ENCODE measurements at places on chromosomes 5 and 9.

GRCh38 chr5:17879276-17879675, 245.0 kb downstream of the TAF11L14 start:
- no peak for DNase-seq

- DNase-seq: no peak
These were observed 317.6 kb downstream of the FBXL17 start for GRCh38 chr5:108064302-108064701.

DNA sequence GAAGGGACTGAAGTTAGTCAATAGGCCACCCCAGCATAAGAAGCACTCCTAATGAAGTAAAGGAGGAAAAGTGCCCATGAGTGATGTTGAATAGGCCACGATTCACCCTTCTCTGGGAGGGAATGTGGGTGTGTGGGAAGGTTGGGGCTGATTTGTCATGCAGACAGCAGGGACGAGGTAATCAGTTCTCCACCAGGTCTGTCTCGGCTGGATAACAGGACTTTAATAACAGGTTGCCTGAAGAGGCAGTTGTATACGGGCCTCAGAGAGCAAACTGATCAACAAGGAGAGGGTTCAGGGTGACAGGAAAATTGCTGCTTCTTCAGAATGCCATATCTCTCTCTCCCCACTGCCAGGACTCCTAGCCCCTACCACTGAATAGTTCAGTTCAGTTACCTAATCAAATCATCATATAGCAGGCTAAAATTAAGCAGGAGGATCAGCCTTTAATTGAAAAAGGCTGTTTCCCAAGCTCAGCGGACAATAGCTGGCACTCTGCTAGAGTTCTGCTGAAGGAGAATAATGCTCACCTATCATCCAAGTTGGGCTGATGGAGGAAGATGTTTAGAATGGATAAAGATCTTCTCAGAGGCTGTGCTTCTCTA, 43.6 kb upstream of the SMIM32 start:
- no peak for DNase-seq

DNA sequence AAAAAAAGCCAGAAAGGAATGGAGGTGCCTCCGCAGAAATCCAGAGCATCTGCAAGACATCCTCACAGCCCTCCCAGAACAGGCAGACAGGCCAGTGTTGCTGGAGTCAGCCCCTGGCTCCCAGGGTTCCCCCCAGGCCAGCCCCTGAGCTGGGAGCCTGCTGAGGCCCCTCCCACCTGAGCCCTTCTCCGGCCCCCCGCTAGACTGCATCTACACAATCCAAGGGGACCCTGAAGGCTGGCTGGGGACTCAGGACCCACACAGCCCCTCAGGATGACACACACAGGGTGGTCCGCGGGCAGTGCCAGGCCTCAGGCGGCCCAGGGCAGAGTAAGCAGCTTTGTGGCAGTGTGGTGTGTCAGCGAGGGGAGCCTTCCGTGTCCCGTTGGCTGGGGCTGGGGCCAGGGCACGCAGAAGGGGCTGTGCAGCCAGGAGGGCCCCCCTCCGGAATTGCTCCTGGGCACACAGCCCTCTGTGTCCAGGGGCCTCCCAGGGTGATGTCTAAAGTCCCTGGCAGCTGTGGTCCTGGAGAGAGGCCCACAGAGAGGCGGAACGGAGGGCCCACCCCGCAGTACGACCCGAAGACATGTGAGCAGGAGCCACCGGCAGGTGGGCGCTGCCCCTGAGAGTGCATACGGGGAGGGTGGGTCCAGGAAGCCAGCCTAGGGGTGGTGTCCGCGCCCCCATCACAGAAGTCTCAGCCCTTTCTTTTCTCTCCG, 2.9 kb downstream of the TMEM250 start:
- no peak for DNase-seq

DNA sequence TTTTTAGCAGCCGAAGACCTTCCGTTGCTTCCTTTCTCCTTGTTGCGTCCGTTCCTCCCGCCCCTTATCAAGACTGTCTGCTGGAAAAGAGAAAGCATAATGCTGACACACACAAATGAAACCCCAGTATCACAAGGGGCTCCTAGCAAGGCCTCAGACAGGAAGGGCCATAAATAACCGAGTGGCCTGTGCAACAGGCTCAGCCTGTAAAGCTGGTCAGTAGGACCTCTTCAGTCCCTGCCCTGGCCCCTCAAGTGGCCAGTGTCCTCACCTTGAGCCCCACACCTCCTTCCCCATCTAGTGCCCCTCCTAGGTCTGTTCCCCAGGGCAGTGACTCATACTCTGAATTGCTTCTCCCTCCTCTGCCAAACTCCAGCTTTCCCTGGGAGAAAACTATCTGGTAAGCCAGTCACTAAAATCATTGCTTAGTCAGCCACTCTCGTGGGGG, 174.6 kb upstream of the IL12B start:
- DNase-seq: no peak

GRCh38 chr5:80034962-80035821, at the start of gene THBS4:
Gene THBS4 (plus strand): TSS chr5:80035348. CDS start chr5:80035538, 190 bp downstream.
- no peak for DNase-seq

GRCh38 chr9:104301755-104302154, 202.3 kb upstream of the OR13F1 start:
- DNase-seq: no peak

- no peak for DNase-seq
These were observed 78.4 kb upstream of the DAB2 start for GRCh38 chr5:39503155-39503554.

GRCh38 chr5:35926389-35927051, 11.9 kb downstream of the CAPSL start:
- DNase-seq: peak; percentile 78

DNA sequence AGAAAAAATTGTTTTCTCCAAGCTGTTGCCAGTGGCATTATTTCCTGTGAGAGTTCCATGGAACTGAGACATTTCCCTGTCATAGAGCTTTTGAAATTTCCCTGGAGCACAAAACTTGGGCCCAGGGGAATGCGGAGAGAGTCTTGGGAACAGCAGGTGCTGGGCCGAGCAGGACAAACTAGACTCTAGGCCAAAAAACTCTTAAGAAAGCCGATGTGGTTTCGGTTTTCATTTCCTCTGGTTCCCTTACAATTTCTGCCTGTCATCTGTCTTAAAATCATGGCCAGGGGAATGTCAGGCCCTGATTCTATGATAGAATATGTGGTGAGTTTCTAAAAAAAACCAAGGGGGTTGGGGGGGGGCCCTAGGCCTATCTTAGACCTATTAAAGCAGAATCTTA, 4.6 kb downstream of the SLC35A4 start:
- peak; percentile 39 for DNase-seq

DNA sequence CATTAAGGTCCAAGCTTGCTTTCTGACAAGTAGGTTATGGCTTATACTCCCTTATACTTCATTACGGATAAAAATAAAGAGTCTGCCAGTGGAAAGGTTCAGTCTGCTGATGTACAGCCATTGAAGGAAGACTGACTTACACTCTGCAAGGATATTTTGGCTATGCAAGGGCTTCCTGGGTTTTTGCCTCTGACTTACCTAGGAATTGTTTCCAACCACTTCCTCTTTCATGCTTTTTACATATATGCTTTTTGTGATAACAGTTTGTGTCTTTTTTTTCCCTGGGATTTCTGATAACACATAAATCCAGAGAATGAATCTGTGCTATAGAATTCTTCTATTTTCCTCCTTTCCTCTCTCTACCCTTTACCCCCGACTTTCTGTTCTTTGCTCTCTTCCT, 16.8 kb downstream of the ISOC1 start:
- DNase-seq: no peak

DNA sequence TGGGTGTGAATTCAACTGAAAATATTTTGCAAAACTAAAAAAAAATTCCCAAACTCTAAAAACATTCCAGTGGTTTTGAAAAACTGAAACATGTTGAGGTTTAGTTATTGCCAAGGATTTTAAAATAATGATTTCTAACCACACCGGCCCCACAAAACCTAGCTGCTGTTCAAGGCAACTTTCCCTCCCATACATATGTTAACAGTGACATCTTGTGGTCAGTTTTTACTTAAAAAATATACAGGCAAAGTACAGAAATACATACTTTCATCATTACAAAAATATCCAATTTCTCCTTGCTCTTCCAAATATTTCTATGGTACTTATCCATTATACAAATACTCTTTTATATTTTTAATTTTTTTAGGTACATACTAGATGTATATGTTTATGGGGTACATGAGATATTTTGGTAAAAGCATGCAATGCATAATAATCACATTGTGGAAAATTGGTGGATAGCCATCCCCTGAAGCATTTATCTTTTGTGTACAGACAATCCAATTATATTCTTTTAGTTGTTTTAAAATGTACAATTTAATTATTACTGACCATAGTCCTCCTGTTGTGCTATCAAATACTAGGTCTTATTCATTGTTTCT, 34.4 kb upstream of the MRPS30 start:
- DNase-seq: peak; percentile 26

DNA sequence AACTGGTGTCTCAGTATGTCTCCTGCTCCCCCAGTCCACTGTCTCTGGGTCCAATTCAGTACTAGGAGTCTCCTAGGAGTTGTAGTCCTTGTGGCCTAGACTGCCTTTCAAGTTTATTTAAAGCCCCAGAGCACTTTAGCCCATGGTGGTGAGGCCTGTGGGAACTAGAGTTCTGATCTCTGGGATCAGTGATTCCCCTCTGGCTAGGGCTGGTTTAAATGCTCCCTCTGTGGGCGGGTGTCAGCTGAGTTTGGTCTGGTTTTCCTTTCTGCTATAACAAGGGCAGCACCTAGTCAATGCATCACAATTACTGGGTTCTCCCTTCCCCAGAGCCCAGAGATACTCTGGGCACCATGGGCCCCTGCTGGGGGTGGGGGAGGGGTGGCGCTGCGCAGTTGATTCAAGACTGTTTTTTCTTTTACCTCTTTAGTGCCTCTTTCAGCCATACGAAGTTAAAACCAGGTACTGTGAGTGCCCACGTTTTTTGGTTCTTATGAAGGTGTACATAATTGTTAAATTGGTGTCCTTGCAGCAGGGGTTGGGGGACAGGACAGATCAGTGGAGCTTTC, 9.3 kb upstream of the SLC36A3 start:
- no peak for DNase-seq

DNA sequence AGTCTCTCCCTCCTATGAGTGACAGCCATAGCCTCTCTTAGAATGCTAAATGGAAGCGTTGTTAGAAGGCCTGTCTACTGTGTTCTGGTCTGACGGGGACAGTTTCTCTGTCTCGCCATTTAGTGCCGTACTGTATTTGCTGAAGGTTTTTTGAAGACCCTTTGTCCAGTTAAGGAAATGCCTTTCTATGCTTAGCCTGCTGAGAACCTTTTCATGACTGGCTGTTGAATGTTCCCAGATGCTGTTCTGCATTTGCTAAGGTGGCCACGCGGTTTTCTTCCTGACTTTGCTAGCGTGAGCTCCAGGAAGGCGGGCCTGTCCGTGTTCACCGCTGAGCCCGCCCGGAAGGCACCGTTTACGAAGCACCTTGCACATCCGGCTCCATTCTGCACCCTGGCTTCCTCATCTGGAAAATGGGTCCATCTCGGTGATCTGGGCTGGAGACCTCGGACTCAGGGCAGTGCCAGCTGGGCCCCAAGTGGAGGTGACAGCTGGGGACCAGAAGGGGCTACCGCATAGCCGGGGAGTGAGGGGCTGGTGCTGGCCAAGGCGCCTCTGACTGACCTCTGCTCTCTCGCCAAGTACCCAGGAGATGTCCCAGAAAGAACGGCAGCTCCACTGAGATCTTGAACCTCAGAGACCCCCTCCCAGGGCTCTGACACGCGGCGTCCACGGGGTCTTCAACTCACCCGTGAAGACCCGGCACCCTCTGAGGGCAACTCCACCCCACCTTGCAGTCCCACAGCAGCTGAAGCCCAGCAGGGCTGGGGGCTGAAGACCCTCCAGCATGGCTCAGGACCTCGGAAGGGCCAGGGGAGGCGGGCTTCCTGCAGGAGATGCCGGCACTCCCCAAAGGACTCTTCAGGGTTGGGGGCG, 52.5 kb upstream of the NKD2 start:
- DNase-seq: no peak

DNA sequence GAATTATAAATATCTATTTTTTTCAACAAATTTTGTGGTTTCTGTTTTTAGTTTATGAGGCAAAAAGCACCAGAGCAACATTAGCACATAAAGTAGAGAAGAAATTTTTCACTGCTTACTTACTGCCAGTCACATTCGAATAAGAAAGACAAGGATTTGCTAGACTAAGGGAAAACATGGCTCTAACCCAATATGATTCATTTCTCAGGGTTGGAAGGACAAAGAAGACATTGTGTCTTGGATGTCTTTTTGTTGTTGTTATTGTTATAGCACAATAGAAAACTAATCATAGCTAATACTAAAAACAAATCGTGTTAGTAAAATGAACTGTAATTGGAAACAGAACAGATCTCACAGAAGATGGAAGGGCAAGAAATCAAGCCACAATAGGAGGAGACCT, 90.9 kb upstream of the SLCO6A1 start:
- no peak for DNase-seq

- DNase-seq: no peak
These were observed 2.2 kb downstream of the LMAN2 start for GRCh38 chr5:177349362-177349647.

GRCh38 chr9:77440057-77440456, 208.1 kb downstream of the GNA14 start:
- DNase-seq: no peak
